ENCODE measurements at places on chromosomes 13 and 19. TPM values are rescaled to one million over a fixed set of nuclear protein-coding genes. Genes with fewer than 3 reads are reported as not detected.

GRCh38 chr13:89212186-89212585 lies 1541.0 kb downstream of the SLITRK5 start:
- no peak for DNase-seq

DNA sequence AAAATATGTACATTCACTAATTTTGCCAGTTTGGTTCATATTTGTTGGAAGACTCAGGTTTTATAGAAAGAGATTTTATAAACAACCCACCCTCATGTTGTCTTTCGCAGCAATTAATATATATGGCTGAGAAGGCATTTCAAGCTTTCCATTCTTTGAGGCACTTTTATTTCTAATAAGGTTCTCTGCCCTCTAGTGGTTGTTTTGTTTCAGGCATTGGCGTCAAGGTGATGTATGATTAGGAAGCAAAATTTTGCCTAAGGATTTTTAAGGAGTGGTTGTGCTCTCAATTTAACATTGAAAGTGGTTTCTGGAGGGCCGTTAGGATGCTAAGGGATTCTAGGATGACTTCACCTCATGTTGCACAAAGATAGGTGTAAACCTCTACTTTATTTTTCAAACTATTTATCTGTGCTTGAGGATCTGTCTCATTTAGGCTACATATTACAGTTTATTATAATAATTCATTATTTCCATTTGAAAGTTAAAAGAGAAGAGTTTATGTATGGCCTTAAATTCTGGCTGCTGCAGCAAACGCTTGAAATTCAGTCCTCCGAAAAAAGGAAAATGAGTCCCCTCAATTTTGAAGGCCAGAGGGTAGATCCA lies 35.9 kb downstream of the OXGR1 start:
- DNase-seq = peak; percentile 32

DNA sequence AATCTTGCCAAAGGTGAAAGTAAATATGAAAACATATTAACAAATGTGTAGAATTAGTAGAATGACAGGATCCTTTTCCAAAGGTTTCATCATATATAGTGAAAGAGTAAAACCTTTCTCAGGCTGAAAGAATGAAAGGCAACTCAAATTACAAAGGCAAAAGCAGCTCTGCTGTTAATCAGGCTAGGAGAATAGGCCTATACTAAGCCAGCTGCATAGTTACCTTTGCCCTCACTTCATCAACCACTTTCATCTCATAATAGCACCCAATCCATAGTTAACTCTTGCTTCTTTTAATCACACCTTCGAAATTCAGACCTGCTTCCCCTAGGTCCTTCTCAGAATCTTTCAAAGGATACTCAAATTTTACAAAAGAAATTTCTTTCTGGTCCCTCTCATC lies 1167.6 kb upstream of the ATXN8OS start:
- no peak for DNase-seq

DNA sequence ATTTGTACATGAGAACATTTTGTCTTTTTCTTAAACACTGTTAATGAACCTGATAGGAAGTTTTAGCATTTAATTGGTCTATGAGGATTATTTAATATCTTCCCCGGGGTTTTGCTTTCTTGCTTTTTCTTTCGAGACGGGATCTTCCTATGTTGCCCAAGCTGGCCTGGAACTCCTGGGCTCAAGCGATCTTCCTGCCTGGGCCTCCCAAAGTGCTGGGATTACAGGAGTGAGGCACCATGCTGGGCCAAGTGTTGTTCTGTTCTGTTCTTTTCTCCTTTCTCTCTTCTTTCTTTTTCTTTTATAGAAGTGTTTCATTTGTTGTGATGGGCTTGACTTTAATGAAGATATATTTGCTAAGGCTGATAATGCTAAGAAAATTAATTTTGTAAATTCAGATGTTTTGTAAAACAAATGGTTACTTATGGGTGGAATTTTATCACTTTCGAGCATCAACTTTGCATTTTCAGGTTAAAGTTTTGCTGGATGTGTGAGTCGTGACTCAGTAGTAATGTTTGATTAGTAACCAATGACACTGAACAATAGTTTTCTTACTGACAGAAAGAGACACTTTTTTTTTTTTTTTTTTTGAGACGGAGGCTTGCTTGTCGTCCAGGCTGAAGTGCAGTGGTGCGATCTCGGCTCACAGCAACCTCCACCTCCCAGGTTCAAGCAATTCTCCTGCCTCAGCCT lies 2.2 kb downstream of the PAN3 start:
- no peak for DNase-seq

DNA sequence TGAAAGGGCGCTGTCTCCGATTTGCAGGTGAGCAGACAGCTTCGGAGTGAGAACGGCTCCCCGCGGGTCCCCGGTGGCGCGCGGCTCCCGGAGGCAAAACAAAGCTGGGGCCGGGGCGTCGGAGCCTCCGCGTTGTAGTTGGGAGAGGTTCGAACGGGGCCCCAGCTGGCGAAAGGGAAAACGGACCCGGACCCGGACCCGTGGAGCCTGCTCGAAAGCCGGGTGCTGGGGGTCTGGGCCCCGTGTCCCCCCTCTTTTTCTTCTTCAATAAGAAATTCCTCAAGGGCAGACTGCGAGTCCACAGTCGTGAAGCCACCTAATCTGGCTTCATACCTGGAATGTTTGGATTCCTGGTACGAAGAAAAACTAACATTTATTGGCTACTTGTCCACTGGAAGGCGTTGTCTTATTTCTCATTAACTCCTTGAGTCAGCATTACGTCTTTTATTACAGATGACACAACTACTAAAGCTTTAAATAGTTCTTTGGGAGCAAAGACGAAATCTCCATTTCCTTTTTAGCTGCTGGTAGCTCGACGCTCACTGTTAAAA lies 632 bp upstream of the MTIF3 start:
- peak; percentile 28 for DNase-seq

Gene ATP4B
- total RNA-seq = not detected

Gene MIR17HG
- total RNA-seq = 229 TPM

Gene CEACAM3
- not detected for total RNA-seq

All from OCI-LY7 (cell line).